ENCODE measurements at places on chromosomes 1 and 21. TPM values are rescaled to one million over a fixed set of nuclear protein-coding genes. Genes with fewer than 3 reads are reported as not detected.

- H3K4me1 ChIP-seq = peaks cover 3% of the 10 kb centered on the region
- no peak overlapping the region for H3K27ac ChIP-seq
- no peaks in the 10 kb centered on the region for H3K36me3 ChIP-seq
- no peak overlapping the region for H3K4me3 ChIP-seq
- no peak for DNase-seq
These were observed 78.7 kb upstream of the ATP1B1 start for GRCh38 chr1:169027607-169028320.

GRCh38 chr1:166814611-166815010, 24.7 kb upstream of the POGK start:
- H3K27ac ChIP-seq = no peak overlapping the region
- no peak overlapping the region for H3K4me3 ChIP-seq
- H3K4me1 ChIP-seq = peaks cover 4% of the 10 kb centered on the region
- no peaks in the 10 kb centered on the region for H3K27me3 ChIP-seq

- no peaks in the 10 kb centered on the region for H3K27me3 ChIP-seq
- no peaks in the 10 kb centered on the region for H3K36me3 ChIP-seq
- H3K27ac ChIP-seq = no peak overlapping the region
- DNase-seq = no peak
- H3K4me1 ChIP-seq = peaks cover 2% of the 10 kb centered on the region
- no peak overlapping the region for H3K4me3 ChIP-seq
These were observed 27.6 kb downstream of the RUNX3 start for GRCh38 chr1:24902471-24902891.

GRCh38 chr1:27940297-27940696, 5.5 kb downstream of the SMPDL3B start:
- no peak overlapping the region for H3K4me3 ChIP-seq
- H3K36me3 ChIP-seq = no peaks in the 10 kb centered on the region
- H3K4me1 ChIP-seq = peaks cover 13% of the 10 kb centered on the region
- no peak overlapping the region for H3K27ac ChIP-seq
- H3K27me3 ChIP-seq = no peaks in the 10 kb centered on the region

DNA sequence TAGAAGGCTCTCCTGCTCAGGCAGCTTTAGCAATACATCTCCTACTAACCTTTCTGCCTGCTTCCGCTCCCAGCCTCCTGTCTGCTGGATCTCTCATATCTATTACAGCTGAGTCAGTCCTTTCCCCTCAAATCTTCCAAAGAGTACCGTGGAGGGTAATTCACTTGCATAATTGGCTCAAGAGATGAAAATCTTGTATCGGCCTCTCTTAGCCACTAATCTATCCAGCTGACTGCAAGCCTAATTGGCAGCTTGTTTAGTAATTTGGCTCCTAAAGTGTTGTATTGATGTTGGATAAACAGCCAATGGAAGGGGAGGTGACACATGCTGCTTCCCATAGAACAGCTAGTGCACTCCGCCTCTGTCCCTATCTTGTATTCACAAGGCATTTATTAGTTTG, 195.7 kb downstream of the GPATCH2 start:
- H3K27ac ChIP-seq = no peak overlapping the region
- no peak overlapping the region for H3K4me3 ChIP-seq
- DNase-seq = no peak
- H3K4me1 ChIP-seq = no peaks in the 10 kb centered on the region
- peaks cover 30% of the 10 kb centered on the region for H3K36me3 ChIP-seq

The OR2L13 gene
- 0.23 TPM for polyA plus RNA-seq
